ENCODE measurements at places on chromosomes 13 and 19.
A peak's percentile ranks its signal among the peaks of the same experiment; 100 is the strongest.

DNA sequence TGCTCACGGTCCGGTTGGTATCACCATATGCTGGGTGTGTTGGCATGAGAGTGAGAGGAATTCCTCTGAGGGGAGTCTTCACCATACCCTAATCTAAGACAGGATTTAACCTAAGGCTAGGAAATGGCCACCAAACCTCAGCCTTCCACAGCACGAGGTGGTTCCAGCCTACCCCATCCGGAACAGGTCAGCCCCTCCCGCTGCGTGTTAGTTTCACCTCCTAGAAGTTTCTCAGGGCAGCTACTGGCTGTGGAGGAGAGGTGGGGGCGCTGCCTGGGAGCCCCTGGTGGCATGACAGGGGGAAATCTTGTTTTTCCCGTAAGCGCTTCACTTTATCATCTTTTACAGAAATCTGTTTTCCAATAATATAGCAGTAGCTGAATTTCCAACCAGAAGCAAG is 55.1 kb downstream of the RGCC start:
- no peak for DNase-seq

- no peak for DNase-seq
Observed at GRCh38 chr13:47555235-47555634, 445.8 kb downstream of the SUCLA2 start.

- DNase-seq, result no peak
Observed at GRCh38 chr19:28710278-28710677, 502.7 kb downstream of the UQCRFS1 start.

GRCh38 chr19:48966541-48967345 is 1.6 kb downstream of the FTL start:
- DNase-seq, result no peak

GRCh38 chr13:98386637-98387036 is 190.3 kb downstream of the STK24 start:
- DNase-seq, result no peak

GRCh38 chr19:38293281-38293680 is 10.8 kb upstream of the C19orf33 start:
- DNase-seq, result no peak

DNA sequence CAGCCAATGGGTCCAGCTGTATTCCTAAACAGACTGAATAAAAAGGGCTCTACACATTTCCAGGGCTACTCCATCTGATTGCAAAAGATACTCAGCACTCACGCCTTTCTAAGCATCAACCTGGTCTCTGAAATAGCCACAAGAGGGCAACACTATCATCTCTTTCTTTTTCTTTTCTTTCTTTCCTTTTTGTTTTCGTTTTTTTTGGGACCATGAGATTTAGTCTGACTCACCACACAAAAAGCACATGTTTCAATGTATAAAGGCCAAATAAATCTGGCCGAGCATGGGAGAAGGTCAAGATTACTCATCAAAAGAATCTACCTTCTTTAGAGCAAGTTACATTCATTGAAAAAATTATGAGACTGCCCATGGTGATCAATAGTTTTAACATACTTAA is 805.6 kb upstream of the ARGLU1 start:
- no peak for DNase-seq

- DNase-seq, result no peak
Observed at GRCh38 chr13:48078251-48078656, 16.6 kb downstream of the MED4 start.

- DNase-seq, result no peak
Observed at GRCh38 chr13:98495627-98496478, 81.1 kb downstream of the STK24 start.

DNA sequence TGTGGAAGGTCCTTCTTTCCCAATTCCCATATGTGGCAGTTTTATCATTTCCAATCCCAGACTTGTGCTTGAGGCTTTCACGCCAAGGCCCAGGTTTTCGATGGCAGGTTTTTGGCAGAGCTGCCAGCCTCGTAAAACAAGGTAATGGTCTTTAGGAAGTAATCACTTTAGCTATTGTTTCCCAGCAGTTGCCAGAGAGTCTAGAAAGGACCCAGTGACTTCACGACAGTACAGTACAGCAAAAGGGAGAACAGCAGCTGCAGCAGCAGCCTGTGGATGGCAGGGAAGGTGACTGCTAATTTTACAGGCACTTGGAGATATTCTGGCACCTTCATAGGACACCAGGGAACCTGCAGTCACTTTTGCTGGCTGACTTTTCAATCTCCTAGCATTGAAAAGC is 291.6 kb upstream of the MAB21L1 start:
- no peak for DNase-seq

DNA sequence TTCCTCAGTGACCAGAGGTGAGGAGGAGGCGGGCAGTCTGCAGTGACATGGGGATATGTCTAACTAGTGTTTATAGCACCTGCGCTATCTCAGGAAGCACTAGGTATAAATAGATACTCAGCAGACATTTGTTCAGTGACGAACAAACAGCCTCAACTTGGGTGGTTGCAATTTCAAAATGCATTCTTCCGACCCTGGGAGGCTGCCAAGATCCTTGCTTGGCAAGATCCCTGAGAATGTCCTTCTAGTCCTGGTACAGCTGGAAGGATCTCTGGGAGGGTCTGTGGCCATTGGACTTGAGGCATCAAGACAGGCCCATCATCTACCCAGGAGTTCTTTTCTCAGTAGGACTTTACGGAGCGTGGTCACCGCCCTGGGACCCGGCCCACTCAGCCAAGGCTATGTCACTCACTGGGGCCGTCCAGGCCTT is 299.5 kb downstream of the ZNF536 start:
- no peak for DNase-seq

DNA sequence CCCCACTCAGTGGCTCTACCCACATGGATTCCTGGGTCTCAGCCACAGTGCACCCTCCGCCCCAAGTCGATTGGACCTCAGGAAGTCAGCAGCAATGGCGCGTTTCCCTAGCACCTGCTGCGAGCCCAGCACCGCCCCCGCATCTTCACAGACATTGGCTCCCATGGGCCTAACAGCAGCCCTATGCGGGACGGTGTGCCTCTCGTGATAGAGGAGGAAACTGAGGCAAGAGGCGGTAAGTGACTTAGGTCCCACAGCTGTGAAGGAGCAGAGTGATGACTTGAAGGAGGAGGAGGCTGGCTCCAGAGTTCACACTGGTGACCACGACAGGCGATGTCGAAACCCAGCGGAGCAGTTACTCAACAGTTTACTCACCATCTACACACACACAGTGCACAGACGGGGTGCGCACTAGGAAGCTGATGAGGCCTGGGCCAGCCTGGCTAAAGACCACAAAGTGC is 104.5 kb upstream of the SOX1 start:
- no peak for DNase-seq

DNA sequence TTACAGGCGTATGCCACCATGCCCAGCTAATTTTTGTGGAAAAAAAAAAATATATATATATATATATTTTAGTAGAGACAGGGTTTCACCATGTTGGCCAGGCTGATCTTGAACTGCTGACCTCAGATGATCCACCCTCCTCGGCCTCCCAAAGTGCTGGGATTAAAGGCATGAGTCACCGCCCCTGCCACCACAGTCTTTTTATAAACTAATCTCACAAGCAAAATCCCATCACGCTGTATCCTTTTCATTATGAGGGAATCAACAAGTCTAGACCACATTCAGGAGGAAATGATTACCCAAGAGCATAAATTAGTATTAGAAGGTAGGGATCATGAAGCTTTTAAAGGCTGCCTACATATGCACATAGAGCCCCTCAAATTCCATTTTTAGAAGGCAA is 210.6 kb upstream of the NBEA start:
- DNase-seq, result no peak

GRCh38 chr19:4732680-4733114 is 9.1 kb upstream of the DPP9 start:
- DNase-seq, result peak; percentile 50

- no peak for DNase-seq
Observed at GRCh38 chr19:11570039-11570462, 7.4 kb downstream of the ACP5 start.

GRCh38 chr19:48661711-48662090 is 11.1 kb downstream of the NTN5 start:
- no peak for DNase-seq

GRCh38 chr19:57786906-57787305 is 17.4 kb downstream of the ZNF586 start:
- DNase-seq, result no peak

DNA sequence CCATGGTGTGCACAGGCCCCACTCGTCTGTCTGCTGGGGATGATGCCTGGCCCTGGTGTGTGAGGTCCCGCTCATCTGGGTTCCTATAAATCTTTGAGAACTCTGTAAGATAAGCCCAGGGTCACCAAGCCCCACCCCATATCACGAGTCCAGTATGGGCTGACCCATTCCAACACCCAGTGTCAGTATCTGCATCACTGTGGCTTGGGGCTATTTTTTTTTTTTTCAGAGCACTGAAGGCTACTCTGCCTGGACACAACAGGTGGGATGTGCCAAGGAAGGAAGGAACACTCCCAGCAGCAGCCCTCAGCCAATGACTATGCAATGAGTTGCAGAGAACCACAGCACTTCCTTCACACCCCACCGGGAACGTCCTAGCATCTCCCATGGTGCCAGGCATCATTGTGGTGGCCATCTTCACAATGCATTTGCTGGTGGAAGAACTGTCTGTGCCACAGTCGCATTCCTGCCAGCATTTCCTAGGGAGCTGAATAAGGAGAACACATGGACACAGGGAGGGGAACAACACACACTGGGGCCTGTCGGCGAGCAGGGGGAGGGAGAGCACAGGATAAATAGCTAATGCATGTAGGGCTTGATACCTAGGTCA is 83.1 kb upstream of the TSHZ3 start:
- DNase-seq, result no peak

DNA sequence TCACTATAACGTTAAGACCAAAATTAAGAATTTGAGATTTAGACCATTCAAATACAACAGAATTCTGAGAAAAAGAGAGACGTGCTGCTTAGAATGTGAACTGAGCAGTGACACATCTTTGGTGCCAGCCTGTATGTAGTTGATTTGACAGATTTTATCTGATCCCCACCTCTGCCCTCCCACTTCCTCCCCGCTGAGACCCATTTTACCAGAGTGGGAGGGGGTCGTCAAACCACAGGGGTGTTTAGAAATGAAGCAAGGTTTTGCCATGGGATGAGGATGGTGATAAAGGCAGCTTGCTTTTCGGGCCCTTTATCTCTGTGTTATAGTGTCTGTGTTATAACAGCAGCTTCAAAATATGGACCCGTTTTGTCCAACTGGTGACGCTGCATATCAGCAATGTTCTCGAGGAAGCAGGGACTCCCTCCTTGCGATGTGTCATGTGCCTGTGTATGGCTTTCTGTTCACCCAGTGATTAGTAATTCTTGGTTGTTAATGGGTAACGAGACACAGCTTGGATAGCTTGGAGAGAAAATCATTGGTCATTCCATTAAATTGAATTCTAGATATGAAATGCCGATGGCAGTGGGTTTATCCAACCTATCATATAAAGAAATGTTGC is 125.0 kb downstream of the HS6ST3 start:
- no peak for DNase-seq

GRCh38 chr19:17526922-17527321 is 15.5 kb downstream of the PGLS start:
- no peak for DNase-seq

DNA sequence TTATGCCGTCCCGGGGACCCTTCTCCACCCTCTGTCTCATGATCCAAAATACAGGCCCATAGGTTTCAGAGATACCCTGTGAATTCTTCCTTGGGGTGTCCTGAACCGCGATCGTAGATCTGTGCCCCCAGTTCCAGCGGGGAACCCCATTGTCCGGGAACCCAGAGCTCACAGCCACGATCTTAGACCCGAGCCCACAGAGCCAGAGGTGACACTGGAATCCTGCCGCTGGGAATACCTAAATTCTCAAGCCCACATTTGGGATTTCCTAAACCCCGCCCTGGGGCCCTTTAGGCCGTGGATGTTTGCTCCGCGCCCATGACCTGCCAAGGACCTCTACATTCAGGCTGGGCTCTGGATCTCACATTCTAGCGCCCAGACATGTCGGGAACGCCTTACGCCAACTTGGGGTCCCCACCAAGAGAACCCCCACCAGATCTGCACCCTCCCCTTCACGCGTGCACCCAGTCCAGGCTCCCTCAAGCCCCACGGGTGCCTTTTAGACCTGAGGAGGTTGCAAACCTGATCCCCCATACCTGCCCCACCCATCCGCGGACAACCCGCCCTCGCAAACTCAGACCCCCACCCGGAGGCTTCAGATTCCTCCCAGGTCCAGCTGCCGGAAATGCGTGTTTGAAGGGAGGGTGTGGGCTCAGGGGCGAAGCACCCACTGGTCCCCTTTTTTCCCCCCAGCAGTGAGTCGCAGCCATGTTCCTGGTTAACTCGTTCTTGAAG is 605 bp downstream of the CAPNS1 start:
- no peak for DNase-seq

GRCh38 chr19:2015608-2015950 is at the start of gene BTBD2:
Gene BTBD2 (minus strand): TSS chr19:2015714. CDS start chr19:2015703, 11 bp downstream.
- DNase-seq, result peak; percentile 59

GRCh38 chr13:112952759-112953551 is 16.1 kb upstream of the MCF2L start:
- no peak for DNase-seq

GRCh38 chr13:36261976-36262375 is 35.6 kb downstream of the CCDC169 start:
- DNase-seq, result no peak

DNA sequence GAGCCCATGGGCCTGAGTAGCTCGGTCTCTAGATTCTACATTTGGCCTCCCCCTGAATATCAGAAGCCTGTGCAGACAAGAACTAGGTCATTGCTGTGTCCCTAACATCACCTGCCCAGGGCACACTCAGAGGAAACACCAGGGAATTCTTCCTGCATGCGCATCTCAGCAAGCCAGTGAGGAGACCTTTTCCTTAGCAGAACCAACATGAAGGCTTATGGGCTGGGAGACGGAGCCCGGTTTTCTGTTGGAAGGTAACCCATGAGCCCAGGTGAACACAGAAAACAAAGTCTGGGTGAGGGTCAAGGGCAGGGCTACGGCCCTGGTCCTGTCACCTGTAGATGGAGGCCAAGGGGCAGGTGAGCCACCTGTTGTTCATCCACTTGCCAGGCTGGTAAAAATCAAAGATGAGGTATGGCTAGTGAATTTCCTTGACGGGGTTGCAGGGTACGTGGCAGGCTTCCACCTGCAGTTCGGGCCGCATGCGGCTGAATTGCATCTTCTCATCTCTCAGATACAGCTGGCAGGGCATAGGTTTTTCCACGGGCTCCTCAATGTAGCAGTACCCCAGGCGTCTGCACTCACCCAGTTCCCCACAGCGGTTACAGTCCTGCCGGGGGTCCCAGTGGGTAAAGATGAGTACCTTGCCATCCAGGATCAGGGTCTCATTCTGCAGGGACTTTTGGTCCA is 3.6 kb upstream of the FAM187B start:
- no peak for DNase-seq

DNA sequence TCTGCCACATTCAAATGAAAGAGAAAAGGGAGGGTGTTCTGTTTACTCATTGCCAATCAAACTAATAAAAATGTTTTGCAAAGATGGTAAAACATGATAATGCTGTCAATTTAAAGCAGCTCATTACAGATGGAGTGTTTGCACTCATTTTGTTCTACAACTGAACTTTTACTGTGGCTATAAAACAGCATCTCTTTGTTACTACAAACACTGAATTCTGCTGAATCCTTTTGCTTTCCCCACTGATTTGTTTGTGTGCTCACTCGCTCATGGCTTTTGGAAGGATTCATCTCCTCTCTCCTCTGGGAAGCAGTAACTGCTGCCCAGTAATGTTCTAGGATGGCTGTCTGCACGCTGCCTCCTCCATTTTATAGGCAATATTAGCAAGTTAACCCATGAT is 434.5 kb downstream of the PCDH9 start:
- no peak for DNase-seq

GRCh38 chr19:11435833-11436313 is 438 bp downstream of the PRKCSH start:
- DNase-seq, result no peak
